ENCODE measurements at places on chromosomes 2 and 18.

DNA sequence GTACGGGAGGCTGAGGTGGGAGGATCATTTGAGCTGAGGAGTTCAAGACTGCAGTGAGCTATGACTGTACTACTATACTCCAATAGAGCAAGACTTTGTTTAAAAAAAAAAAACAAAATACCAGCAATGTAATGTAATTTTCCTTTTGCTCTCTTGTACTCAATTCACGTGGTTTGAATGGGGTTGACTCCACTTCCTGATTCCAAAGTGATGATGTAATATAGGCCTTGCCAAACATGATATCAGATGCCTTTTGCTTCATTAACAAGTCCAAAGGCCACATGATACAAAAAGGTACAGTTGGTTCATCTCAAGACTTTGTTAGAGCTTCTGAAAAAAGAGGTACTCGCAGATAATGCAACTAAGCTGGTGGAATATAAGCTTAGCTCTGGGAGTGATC, 321.8 kb downstream of the ZEB2 start:
- peak; percentile 45 for DNase-seq

GRCh38 chr2:58571181-58571852, 330.2 kb upstream of the FANCL start:
- peak; percentile 62 for DNase-seq

- peak; percentile 6 for DNase-seq
Measured at GRCh38 chr2:104026725-104027124, 827.2 kb upstream of the POU3F3 start.

DNA sequence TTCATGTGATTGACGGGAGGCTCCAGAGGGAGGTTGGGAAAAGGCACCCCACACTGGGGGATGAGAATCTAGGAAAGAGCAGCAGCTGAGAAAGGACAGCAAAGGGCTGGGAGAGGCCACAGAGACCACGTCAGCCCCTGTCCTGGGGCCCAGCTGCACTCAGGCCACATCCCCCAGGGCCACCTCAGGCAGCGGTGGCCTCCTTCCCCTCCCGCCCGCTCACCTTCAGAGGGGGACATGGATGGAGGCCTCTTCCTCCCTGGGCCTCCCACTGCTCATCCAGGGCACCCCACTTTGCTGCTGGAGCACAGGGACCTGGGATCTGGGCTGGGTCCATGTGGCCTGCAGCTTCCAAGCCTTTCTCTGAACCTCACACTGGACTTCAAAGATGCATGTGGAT, 199.8 kb upstream of the HDAC4 start:
- DNase-seq: no peak

GRCh38 chr18:48430150-48430549, 21.0 kb upstream of the ZBTB7C start:
- no peak for DNase-seq

- DNase-seq: no peak
Measured at GRCh38 chr2:153811516-153811915, 60.2 kb upstream of the GALNT13 start.

- DNase-seq: no peak
Measured at GRCh38 chr18:25141399-25141798, 210.6 kb downstream of the ZNF521 start.

GRCh38 chr18:58529714-58530354, 99.1 kb downstream of the ALPK2 start:
- DNase-seq: peak; percentile 44

- DNase-seq: no peak
Measured at GRCh38 chr2:10897956-10898355, 13.8 kb upstream of the KCNF1 start.

- DNase-seq: no peak
Measured at GRCh38 chr18:45519411-45520280, 95.6 kb upstream of the SLC14A2 start.

GRCh38 chr2:241953324-241953928, 83.9 kb downstream of the RTP5 start:
- no peak for DNase-seq
